Nucleus accumbens (tissue), 56 donors: ENCODE measurements at places on chromosomes 5 and 9.
A peak's percentile ranks its signal among the peaks of the same experiment; 100 is the strongest.

DNA sequence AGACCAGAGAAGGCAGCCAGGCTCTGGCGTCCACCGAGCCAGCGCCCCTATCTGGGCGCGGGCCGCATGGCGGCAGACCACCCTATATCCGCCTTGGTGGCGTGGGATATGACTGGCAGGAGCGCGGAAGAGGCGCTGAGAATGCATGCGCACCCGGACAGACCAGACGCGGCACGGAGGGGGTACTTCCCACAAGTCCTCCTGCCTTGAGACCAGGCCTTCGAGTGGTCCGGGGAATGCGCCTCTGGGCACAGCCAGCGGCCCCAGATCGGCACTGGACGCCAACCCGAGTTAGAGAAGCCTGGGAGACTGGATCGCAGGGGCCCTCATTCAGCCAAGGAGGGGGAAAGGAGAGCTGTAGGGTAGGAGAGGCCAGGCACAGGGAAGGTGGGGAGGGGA lies 2.5 kb upstream of the LMX1B start:
- DNase-seq = no peak

GRCh38 chr5:77076961-77077828 lies 9.9 kb downstream of the ZBED3 start:
- peak; percentile 64 for DNase-seq

GRCh38 chr9:123960366-123960765 lies 30.4 kb upstream of the DENND1A start:
- DNase-seq = no peak

- no peak for DNase-seq
These were observed 1035.2 kb upstream of the ARRDC3 start for GRCh38 chr5:92418341-92418740.

- no peak for DNase-seq
These were observed 89.5 kb downstream of the CDH10 start for GRCh38 chr5:24555229-24555628.

GRCh38 chr5:151905557-151905961 lies 19.1 kb downstream of the GLRA1 start:
- no peak for DNase-seq

- DNase-seq = no peak
These were observed 230.3 kb upstream of the MVB12B start for GRCh38 chr9:126096340-126096739.

DNA sequence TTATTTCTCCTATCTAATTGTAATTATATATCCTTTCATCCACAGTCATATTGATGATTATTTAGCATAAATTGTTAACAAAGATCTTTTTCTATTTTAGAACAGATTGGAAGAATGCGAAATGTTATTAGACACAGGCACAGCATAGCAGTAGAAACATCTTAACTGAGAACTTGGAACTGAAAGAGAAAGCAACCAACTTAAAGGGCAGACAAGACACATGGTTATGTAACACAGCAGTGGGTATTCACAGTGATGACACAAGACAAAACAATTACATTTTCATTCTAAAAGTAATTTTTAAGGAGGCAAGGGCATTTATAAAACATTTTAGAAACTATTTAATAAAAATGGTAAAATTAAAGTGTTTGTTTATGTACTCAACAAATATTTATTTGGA lies 57.7 kb upstream of the MEF2C start:
- no peak for DNase-seq

GRCh38 chr5:181243018-181243563 lies 615 bp downstream of the RACK1 start:
- no peak for DNase-seq

GRCh38 chr5:163460562-163461171 lies at the start of gene HMMR:
TSS of gene HMMR (plus strand) at chr5:163460632. CDS start at chr5:163460693, 61 bp downstream.
- DNase-seq = no peak

- no peak for DNase-seq
These were observed 23.0 kb downstream of the UBE2D2 start for GRCh38 chr5:139584137-139584536.

DNA sequence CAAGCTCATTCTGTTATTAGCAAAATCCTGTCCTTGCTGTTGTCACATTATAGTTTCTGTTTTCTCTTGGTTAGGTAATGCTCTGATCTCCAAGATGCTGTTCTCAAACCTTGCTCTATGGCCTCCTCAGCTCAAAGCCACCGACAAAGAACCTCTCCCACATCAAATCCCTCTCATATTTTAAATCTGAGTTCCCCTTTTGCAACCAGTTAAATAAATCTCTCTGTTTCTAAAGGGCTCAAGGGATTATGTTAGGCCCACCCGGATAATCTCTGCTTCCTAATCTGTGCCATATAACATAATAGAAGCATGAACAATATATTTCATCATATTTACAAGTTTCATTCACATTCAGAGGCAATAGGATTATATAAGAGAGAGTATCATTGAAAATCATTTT lies 286.0 kb downstream of the CYLC2 start:
- DNase-seq = no peak

- no peak for DNase-seq
These were observed 199.0 kb downstream of the DNAH5 start for GRCh38 chr5:13745508-13745907.

DNA sequence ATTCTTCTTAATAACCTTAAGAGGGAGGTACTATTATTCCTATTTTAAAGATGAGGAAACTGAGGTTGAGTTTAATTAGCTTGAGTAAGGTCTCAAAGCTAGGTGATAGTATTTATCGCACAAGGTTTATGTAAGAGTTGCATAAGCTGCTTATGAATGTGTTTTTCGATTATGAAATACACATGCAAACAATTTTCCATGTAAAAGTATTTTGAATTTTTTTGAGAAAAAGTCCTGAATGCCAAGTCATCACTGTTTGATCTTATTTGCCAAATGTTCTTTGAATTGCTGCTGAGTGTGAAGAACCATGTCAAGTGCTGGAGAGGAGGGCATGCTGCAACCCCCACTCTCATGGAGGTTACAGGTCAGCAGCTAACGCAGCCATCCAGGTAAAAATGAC lies 174.4 kb downstream of the CARTPT start:
- DNase-seq = no peak

- DNase-seq = no peak
These were observed 24.7 kb upstream of the SLC6A19 start for GRCh38 chr5:1176473-1177391.

GRCh38 chr9:83537331-83538171 lies 650 bp downstream of the FRMD3 start:
- no peak for DNase-seq
